ENCODE measurements at places on chromosomes 6 and 20. TPM values are rescaled to one million over a fixed set of nuclear protein-coding genes. Genes with fewer than 3 reads are reported as not detected.

DNA sequence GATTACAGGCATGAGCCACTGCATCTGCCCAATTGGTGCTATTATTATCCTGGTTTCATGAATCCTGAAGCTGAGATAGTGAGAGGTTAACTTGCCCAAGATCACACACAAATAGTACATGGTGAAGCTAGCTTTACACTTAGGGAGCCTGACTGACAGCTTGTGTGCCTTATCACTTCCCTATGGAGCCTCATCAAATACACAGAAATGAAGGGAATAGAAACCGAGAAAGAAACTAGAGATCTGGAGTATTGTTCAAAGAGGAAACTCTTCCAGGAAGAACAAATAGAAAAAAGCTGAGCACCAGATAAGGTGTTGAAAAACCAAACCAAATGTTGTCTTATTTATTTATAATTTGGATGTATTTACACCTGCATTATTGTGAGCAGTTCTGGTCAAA is 155.0 kb upstream of the CITED2 start:
- peaks cover 37% of the 10 kb centered on the region for H3K4me1 ChIP-seq
- no peak for DNase-seq
- H3K4me3 ChIP-seq = no peak overlapping the region
- H3K36me3 ChIP-seq = peaks cover 4% of the 10 kb centered on the region
- H3K27me3 ChIP-seq = no peaks in the 10 kb centered on the region
- no peak overlapping the region for H3K27ac ChIP-seq

- no peak for DNase-seq
- no peak overlapping the region for H3K27ac ChIP-seq
- H3K36me3 ChIP-seq = no peaks in the 10 kb centered on the region
- no peaks in the 10 kb centered on the region for H3K4me1 ChIP-seq
- peaks cover 29% of the 10 kb centered on the region for H3K27me3 ChIP-seq
Observed at GRCh38 chr20:23541776-23542175, 26.5 kb downstream of the CST9L start.

GRCh38 chr6:148629181-148629580 is 117.6 kb upstream of the UST start:
- DNase-seq = no peak
- H3K36me3 ChIP-seq = no peaks in the 10 kb centered on the region

GRCh38 chr6:75612434-75612833 is 10.8 kb downstream of the SENP6 start:
- peaks cover 40% of the 10 kb centered on the region for H3K4me1 ChIP-seq
- no peak overlapping the region for H3K4me3 ChIP-seq
- H3K27me3 ChIP-seq = no peaks in the 10 kb centered on the region
- no peak overlapping the region for H3K27ac ChIP-seq
- DNase-seq = no peak

DNA sequence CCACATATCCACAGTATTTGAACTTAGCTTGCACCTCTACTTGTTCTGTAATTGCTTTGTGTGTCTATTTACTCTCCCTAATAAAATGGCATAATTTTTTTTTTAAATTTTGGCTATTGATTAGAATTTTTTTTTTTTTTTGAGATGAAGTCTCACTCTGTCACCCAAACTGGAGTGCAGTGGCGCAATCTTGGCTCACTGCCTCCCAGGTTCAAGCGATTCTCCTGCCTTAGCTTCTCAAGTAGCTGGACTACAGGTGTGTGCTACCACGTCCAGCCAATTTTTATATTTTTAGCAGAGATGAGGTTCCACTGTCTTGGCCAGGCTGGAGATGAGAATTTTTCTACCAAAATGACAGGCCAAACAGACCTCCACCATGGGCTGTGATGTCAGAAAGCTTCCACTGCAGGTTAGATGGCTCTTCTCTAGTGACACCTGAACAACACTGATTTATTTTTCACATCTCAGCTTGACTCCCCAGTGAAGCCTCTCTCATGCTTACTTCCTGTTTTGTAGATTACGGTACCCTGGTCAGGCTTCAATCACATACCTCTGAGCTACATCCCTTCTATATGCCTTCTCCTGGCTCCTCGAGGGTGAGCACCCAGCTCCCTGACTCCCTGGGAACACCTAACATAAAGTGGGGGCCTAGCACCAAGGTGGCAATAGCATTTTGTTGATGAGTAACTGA is 112.8 kb downstream of the ARHGAP18 start:
- H3K4me3 ChIP-seq = no peak overlapping the region
- peaks cover 5% of the 10 kb centered on the region for H3K36me3 ChIP-seq
- H3K27ac ChIP-seq = no peak overlapping the region
- peaks cover 2% of the 10 kb centered on the region for H3K27me3 ChIP-seq
- H3K4me1 ChIP-seq = no peaks in the 10 kb centered on the region
- no peak for DNase-seq

- H3K4me1 ChIP-seq = no peaks in the 10 kb centered on the region
- peaks cover 4% of the 10 kb centered on the region for H3K27me3 ChIP-seq
- no peak for DNase-seq
- H3K4me3 ChIP-seq = no peak overlapping the region
- H3K36me3 ChIP-seq = peaks cover 3% of the 10 kb centered on the region
Observed at GRCh38 chr6:79841577-79842375, 105.6 kb downstream of the ELOVL4 start.

DNA sequence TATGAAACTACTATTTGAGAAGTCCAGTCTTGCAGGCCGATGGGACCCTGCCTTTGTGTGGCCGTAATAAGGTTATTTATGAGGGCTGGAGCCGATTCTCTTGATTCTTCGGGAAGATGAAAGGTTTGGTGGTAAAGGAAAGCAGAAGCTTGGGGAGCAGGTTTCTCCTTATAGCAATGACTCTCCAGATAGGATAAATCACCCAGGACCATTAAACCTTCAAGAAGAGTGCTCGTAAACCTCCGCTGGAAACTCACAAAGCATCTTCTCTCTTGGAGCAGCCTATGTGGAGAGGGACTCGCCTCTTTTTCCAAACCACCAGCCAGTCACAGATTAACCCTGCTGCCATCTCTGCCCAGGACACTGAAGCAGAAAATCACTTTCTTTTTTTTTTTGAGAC is 69.6 kb upstream of the SALL4 start:
- DNase-seq = no peak
- H3K36me3 ChIP-seq = no peaks in the 10 kb centered on the region
- H3K27me3 ChIP-seq = no peaks in the 10 kb centered on the region
- peak overlapping the region; percentile 69 for H3K27ac ChIP-seq
- no peak overlapping the region for H3K4me3 ChIP-seq
- H3K4me1 ChIP-seq = peaks cover 24% of the 10 kb centered on the region

- no peaks in the 10 kb centered on the region for H3K36me3 ChIP-seq
- no peak for DNase-seq
- peaks cover 6% of the 10 kb centered on the region for H3K4me1 ChIP-seq
- no peak overlapping the region for H3K27ac ChIP-seq
- H3K4me3 ChIP-seq = peak overlapping the region; percentile 62
- peaks cover 93% of the 10 kb centered on the region for H3K27me3 ChIP-seq
Observed at GRCh38 chr6:127515234-127515793, 3.8 kb downstream of the MTCL3 start.

GRCh38 chr20:43550456-43550855 is 8.4 kb upstream of the SGK2 start:
- H3K4me3 ChIP-seq = no peak overlapping the region
- H3K27me3 ChIP-seq = no peaks in the 10 kb centered on the region
- DNase-seq = no peak
- no peaks in the 10 kb centered on the region for H3K4me1 ChIP-seq
- H3K27ac ChIP-seq = no peak overlapping the region

- H3K27me3 ChIP-seq = no peaks in the 10 kb centered on the region
- no peaks in the 10 kb centered on the region for H3K36me3 ChIP-seq
- H3K27ac ChIP-seq = no peak overlapping the region
- H3K4me3 ChIP-seq = no peak overlapping the region
- DNase-seq = no peak
- no peaks in the 10 kb centered on the region for H3K4me1 ChIP-seq
Observed at GRCh38 chr20:53838311-53838868, 232.0 kb downstream of the BCAS1 start.

DNA sequence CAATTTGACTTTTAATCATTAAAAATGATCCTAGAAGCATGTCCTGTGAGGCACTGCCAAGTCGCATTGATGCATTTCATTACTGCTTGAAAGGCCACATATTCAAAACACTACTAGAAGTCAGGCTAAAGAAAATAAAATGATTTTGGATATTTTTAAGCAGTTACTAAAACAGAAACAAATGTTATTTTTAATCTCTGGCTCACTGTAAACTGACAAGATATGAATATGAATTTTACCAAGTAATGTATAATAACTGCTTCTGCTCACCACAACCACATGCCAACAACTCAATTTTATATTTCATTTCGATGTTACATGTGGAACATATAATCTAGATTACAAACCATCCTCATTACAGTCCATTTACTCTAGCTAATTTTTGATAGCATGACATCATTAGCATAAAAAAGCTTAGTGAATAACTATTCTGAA is 90.6 kb downstream of the ATXN1 start:
- peaks cover 5% of the 10 kb centered on the region for H3K36me3 ChIP-seq
- H3K27ac ChIP-seq = no peak overlapping the region
- peaks cover 35% of the 10 kb centered on the region for H3K4me1 ChIP-seq
- H3K27me3 ChIP-seq = no peaks in the 10 kb centered on the region

DNA sequence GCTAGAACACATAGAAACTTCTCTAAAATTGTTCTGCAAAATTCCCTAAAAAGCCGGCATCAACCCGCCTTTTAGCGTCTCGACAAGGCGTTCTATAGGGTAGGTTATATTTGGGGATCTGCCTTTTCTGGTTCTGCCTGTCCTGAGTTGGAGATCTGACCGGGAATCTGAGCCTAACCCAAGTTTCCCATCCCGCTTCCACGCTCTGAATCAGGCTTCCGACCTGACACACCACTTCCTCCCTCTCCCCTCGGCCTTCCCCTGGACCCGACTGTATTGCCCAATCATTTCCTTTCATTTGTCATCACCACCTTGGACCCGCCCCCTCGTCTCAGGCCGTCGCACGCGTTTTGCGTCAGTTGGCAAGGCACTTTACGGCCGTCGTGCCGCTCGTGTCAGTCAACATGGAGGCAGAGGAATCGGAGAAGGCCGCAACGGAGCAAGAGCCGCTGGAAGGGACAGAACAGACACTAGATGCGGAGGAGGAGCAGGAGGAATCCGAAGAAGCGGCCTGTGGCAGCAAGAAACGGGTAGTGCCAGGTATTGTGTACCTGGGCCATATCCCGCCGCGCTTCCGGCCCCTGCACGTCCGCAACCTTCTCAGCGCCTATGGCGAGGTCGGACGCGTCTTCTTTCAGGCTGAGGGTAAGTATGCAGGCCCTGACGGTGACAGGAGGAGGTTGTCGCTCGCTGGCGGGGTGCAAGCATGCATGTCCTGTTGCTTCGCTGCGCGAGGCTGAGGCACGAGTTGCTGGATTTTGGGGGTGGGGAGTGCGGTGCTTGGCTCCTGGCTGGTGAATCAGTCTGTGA is at the start of gene ABT1:
Gene ABT1, plus strand, starts transcription at position 375 of the 810 bp plus-strand sequence. Its CDS starts 30 bp downstream, at position 405.
- no peak within 1 kb of the TSS for H3K4me3 ChIP-seq
- H3K4me1 ChIP-seq = peaks cover 16% of the 10 kb centered on the region
- H3K36me3 ChIP-seq = peaks cover 7% of the 10 kb centered on the region
- DNase-seq = peak; percentile 97
- H3K27ac ChIP-seq = no peak within 1 kb of the TSS
- peaks cover 32% of the 10 kb centered on the region for H3K27me3 ChIP-seq

- peaks cover 3% of the 10 kb centered on the region for H3K36me3 ChIP-seq
- H3K4me1 ChIP-seq = no peaks in the 10 kb centered on the region
- no peaks in the 10 kb centered on the region for H3K27me3 ChIP-seq
- H3K4me3 ChIP-seq = no peak overlapping the region
Observed at GRCh38 chr6:108363113-108363512, 68.3 kb downstream of the AFG1L start.

GRCh38 chr6:33717934-33718455 is 6.5 kb upstream of the UQCC2 start:
- H3K27me3 ChIP-seq = peaks cover 19% of the 10 kb centered on the region
- no peak for DNase-seq
- H3K27ac ChIP-seq = no peak overlapping the region
- peaks cover 3% of the 10 kb centered on the region for H3K4me1 ChIP-seq

DNA sequence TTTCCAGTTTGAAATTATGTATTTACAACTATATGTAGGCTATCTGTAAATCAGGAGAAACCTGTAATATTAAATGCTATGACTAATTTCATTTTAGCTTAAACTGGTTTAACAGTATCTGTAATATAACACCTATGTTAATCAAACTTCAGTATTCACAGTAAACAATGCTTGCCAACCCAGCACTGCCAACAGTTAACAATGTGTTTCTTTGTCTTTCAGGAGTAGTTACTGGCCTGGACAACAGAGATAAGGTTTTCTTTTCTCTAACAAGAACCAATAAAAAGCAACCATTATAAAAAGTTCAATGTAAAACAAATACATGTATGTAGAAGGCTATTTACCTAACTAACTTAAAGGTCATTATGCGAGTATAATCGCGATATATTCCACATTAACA is 158.8 kb downstream of the CDK19 start:
- H3K27me3 ChIP-seq = no peaks in the 10 kb centered on the region
- peaks cover 15% of the 10 kb centered on the region for H3K4me1 ChIP-seq
- peaks cover 6% of the 10 kb centered on the region for H3K36me3 ChIP-seq
- no peak overlapping the region for H3K27ac ChIP-seq

GRCh38 chr6:73878403-73878802 is 182.4 kb downstream of the CD109 start:
- H3K36me3 ChIP-seq = no peaks in the 10 kb centered on the region
- no peak for DNase-seq

GRCh38 chr6:137389150-137389704 is 105.0 kb downstream of the OLIG3 start:
- no peaks in the 10 kb centered on the region for H3K36me3 ChIP-seq
- no peak for DNase-seq
- H3K4me3 ChIP-seq = no peak overlapping the region
- H3K4me1 ChIP-seq = peaks cover 4% of the 10 kb centered on the region
- H3K27me3 ChIP-seq = peaks cover 20% of the 10 kb centered on the region

DNA sequence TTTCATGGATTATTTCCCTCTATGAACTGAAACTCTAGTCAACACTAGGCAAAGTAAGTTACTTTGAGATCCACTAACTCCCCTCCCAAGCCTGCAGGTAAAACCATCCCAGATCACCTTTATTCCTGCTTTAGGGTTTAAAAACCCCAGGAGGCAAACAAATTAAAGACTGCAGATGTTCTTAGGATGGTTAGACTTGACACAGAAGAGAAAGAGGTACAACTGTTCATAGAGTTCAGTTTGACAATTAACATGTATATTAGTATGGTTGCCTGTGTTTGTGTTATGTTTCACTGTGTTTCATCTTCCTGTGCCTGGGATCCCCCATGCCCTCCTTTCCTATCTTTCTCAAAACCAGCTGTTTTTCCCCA is 53.5 kb downstream of the RREB1 start:
- peaks cover 3% of the 10 kb centered on the region for H3K36me3 ChIP-seq
- H3K27me3 ChIP-seq = no peaks in the 10 kb centered on the region
- H3K27ac ChIP-seq = no peak overlapping the region
- H3K4me1 ChIP-seq = peaks cover 59% of the 10 kb centered on the region

- peak overlapping the region; percentile 89 for H3K4me3 ChIP-seq
- DNase-seq = peak; percentile 60
- H3K27ac ChIP-seq = peak overlapping the region; percentile 94
- H3K36me3 ChIP-seq = peaks cover 4% of the 10 kb centered on the region
Observed at GRCh38 chr20:325889-326644, 715 bp downstream of the SOX12 start.

- H3K27me3 ChIP-seq = peaks cover 5% of the 10 kb centered on the region
- no peak for DNase-seq
- H3K27ac ChIP-seq = no peak overlapping the region
- H3K36me3 ChIP-seq = no peaks in the 10 kb centered on the region
- no peak overlapping the region for H3K4me3 ChIP-seq
Observed at GRCh38 chr6:152048921-152049320, 241.4 kb downstream of the ESR1 start.

Gene BTN3A1
- total RNA-seq = 37.2 TPM

Gene DDR1
- total RNA-seq = 349 TPM

Gene KIAA0408
- total RNA-seq = 0.25 TPM

Gene TPD52L1
- 209 TPM for total RNA-seq

Gene KCNQ2
- 11.8 TPM for total RNA-seq

Gene PACRG
- total RNA-seq = 1.7 TPM

Gene PCSK2
- total RNA-seq = 0.29 TPM

Measured in mesothelial cell of epicardium (in vitro differentiated cells).